H4 (cell line): ENCODE measurements at places on chromosomes 13 and 19. TPM values are rescaled to one million over a fixed set of nuclear protein-coding genes. Genes with fewer than 3 reads are reported as not detected.

Gene LILRB4
- total RNA-seq, result not detected in 2 replicates

GRCh38 chr19:35495107-35496064, 5.1 kb upstream of the KRTDAP start:
- DNase-seq, result peak; percentile 77

GRCh38 chr13:110170882-110171281, 136.1 kb downstream of the COL4A1 start:
- DNase-seq, result no peak

- no peak for DNase-seq
Measured at GRCh38 chr19:16327169-16327475, 2.5 kb downstream of the KLF2 start.

DNA sequence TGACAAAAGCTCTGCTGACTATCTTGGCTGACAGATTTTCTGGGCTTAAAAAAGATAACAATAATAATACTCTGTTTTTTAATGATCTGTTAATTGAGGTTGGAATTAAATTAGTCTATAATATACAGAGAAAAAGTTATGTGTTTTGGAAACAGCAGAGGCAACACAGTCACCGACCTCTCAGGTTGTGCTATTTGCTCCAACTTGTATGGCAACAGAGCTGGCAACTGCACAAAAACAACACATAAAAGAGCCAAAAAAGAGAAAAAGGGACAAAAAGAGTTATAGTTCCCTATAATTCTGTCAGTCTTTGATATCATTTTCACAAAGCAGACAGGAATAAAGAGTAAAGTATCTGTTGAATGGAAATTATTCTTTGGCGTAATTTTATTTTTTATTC, 102.3 kb upstream of the POSTN start:
- no peak for DNase-seq

- no peak for DNase-seq
Measured at GRCh38 chr13:23901365-23901764, 4.1 kb upstream of the C1QTNF9B start.
